GM18507 (cell line): ENCODE measurements at places on chromosomes 12 and 14.

GRCh38 chr14:85852906-85853305 lies 323.0 kb downstream of the FLRT2 start:
- no peak for DNase-seq

DNA sequence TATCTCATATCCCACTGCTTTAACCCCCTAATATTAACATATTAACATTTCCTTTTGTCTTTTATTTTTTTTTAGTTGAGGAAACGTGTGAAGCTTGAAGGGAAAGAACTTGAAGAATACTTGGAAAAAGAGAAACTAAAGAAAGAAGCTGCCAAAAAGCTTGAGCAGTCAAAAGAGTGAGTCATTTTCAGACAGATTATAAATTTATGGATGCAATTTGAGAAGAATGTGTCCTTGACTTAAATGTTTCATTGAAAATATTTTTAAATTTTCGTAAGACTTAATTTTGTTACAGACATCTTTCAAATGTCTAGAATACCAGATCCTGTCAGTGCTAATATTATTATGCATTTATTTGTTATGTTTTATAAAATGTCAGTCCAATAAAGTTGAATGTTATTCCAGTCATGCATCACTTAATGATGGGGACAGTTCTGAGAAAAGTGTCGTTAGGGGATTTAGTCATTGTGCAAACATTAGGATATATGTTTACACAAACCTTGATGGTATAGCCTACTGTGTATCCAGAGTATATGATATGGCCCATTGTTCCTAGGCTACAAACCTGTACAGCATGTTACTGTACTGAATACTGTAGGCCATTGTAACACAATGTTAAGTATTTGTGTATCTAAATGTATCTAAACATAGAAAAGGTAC lies 32.6 kb downstream of the CPSF2 start:
- no peak for DNase-seq

DNA sequence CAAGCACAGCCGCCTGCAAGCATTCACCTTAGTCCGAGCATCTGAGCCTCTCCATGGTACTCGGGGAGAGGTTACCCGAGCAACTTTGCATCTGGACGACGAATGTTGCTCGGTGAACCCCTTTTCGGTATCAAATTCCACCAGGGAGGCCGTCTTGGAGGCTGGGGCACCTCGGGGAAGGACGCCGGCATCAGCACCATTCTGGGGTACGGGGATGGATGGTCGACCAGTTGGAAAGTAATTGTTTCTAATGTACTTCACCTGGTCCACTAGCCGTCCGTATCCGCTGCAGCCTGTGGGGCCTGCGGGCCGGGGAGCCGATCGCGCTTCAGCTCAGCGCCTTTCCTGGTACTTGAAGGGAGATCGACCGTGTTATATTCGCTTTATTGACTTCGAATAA lies 161.7 kb upstream of the RTL1 start:
- no peak for DNase-seq

DNA sequence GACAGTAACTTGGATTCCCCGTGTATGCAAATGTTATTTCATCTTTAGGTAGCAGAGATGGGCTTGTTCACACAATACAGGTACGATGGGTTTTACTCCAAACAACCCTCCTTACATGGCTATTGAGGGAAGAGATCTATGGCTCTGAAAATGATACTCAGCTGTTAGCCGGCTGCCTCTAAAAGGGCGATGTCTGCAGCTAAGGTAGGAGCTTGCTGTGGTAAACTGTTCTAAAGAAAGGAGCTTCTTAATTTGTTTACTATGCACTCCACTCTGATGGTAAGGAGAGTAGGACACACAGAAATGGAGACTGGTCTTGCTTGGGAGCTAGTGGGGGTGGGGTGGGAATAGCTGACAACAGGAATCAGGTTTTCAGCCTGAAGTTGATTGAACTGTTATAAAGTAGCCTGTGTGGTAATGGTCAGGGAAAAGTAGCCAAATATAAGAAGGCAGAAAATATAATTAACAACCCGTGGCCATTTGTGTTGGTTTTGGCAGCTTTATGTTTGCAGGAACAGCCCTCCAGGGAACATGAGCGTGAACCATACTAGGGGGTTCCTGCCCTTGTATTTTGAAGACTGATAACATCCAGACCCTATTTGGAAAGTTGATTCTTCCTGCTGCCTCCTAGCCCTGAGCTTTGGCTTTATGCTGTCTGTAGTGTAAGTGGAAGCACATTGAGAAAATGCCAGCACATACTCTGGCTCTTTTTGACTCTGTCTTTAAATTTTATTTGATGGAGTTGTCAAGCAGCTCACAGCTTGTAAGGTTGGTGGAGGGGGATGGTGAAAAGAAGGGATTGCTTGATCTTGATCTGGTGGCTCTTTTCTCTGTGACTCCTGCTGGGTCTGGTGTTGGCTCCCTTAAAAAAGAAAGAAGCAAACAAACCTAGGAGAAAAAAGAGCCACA lies 929.8 kb downstream of the DIO2 start:
- no peak for DNase-seq

- no peak for DNase-seq
Measured at GRCh38 chr12:77118696-77119095, 53.3 kb upstream of the E2F7 start.

DNA sequence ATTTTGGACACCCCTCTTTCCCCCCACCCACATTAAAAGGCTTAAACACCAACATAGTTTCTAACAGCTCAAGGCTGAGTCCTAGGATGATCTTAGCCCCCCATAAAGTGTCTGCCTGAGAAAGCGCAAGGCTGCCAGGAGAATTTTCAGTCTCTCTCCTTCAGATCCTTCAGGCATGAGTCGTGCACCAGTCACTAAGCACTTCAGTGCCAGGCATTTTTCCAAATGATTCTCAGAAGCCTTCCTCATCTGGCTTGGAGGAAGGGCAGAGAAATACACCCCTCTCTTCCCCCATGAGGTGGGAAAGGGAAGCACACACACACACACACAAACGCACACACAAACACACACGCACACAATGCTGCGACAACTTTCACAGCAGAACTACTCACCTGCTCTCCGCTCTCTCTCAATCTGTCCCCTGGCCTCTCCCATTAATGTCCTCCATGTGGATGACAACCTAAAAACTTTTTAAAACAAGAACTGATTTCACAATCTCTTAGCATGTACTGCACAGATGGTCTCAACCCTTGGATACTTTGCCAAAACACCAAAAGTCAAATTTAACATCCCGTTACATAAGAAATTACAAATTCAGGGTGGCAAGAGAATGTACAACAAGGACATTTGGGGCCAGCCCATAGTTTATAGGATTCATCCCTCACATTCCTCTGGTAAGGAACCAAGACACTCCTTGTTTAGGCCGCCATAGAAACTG lies 49.8 kb downstream of the CKAP4 start:
- DNase-seq = no peak

DNA sequence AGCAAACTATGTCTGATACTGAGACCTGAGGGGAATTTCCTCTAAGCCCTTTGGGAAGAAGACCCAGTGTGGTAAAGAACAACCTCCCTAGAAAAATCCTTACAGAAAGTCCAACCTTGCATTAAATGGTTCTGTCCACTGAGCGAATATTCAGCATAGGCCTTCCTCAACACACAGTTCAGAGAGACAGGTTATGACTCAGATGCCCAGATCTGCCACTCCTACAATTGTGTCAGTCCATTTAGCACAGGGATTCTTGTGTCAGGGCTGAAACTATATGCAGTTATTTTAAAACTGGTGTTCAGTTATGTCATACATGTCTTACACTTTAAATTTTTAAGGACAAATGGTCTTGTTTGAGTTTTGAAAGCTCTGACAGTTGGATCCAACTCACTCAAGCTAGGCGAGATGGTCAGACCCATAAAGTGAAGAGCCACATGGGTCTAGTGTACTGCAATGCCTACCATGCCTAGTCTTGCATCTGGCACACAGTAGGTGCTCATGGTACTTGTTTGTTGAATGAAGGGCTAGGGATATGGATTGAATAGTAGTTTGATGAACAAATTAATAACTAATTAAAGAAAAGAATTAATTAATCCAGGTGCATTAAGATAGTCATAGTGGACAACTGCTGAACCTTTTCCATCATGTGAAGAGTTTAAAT lies 207.5 kb upstream of the PWP1 start:
- no peak for DNase-seq

DNA sequence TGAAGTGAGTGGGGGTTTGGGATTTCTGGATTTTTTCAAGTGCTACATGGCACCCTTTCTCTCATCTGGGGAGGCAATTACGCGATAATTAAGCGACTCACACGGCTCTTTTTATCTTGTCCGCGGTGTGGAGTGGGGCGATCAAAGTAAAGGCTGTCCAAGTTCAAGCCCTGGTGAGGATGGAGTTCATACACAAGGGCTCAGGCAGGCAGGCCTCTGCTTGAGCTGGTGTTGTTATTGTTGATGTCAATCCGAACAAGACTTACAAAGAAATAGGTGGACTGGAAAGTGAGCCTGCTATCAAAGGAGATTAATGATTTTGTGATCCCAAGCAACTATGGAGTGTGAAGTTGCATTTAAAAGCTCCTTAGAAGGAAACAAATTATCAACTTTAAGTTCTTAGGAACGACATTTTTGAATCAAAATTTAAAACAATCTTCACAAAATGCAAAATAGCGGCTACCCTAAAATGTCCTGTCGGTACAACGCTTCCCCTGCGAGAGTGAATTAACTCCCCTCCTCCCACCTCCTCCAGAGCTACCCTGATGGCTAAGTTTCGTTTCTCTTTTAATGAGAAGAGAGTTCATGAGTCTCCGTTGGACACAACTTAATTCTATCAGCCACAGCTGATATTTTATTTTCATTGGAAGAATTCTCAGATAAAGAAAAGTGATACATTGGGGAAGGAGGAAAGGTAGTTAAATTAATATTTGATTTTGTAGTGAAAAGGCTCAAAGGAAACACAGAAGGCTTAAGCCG lies 5.9 kb downstream of the FOXA1 start:
- DNase-seq = no peak

DNA sequence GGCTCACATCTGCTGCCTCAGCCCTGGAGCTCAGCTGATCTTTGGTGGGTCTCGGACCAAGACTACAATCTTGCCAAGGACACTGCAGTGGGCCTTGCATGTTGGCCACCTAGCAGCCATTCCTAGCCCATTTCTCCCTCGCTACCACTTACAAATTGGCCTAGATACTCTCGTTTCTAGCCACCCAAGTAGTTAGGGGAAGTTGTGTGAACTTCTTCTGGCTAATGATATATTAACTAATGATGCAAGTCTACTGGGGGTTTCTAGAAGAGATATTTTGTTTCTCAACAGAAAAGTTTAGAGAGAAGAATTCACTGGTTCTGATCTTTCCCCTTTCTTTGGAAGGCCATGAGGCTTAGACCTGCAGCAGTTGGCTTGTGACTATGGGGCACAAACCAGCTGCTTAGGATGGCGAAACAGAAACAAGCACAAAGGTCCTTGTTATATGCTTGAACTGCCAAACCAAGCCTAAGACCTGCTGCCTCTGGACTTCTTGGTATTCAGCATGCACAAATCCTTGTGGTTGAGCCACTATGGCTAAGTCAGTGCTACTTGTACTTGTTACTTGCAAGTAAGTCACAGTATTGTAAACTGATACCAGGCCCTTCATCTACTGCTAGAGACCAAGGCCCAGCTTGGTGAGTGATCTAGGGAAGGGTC lies 30.5 kb upstream of the GPATCH2L start:
- no peak for DNase-seq

DNA sequence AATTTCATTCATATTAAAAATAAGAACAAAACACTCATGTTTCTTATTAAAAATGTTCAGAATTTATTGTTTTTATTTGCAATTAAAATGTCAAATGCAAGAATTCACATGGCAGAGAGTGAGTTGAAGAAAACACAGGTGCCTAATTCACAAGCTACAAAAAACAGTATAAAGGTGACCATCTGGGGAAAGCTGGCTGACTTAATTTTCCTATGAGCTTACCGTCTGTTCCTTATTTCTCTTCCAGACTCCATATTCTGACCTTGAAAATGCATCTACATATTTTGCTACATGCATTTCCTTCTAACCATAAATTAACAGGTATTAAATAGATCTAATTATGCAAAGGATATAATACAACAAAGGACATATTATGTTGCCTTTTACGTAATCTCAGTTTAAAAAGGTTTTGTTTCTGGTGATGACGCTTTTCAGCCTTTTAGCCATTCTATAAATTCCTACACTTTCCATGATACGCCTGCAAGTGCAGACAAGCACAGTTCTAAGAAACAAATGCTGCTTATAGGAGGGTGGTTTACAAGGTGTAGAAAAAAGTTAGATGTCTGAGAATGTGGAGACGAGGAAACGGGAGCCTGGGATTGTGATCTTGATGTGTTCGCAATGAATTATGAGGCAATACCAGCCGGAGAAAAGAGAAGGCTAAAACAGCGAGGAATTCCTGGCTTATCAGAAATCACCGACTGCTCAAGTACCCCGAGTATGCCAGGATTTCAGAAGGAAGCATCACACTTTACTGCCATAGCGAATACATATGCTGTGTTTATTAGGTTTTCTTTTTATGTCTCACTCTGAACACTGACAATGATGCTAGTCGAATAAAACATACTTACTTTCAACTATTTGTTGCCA lies 24.6 kb downstream of the LIN7A start:
- DNase-seq = no peak

DNA sequence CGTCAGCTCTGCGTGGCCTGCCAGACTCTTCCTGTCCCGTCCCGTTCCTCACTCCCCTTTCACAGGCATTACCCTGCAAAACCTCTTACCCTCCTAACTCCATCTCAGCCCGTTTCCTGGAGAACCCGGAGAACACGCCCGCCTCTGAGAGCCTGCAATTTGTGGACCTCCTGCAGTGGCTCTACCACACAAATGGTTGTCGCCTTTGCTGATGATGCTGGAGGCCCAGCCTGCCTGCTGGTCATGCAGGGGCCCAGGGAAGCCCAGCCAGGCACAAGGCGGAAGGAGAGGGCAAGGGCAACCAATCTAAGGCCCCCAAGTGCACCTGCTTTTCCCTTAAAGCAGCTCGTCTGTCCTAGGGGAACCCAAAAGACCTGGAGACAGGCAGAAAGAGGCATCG lies 22.5 kb downstream of the RFLNA start:
- DNase-seq = no peak

DNA sequence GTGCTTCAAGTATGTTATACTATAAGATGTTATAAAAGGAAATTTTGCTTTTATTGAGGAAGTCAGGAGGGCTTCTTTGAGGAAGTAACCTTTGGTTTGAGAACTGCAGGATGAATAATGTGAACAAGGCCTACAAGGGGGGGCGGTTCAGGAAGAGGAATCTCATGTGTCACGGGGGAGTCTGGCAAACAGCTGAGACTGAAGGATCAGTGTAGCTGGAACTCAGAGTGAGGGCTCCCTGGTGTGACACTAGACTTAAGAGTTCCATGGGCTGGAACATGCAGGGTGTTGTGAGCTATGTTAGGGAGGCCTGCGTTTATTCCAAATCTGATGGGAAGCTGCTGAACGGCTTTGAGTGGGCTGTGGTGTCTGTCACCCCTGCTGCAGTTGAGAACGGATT lies 62.3 kb downstream of the UNC79 start:
- DNase-seq = no peak

GRCh38 chr14:23483236-23483854 lies 13.8 kb downstream of the NGDN start:
- DNase-seq = no peak

DNA sequence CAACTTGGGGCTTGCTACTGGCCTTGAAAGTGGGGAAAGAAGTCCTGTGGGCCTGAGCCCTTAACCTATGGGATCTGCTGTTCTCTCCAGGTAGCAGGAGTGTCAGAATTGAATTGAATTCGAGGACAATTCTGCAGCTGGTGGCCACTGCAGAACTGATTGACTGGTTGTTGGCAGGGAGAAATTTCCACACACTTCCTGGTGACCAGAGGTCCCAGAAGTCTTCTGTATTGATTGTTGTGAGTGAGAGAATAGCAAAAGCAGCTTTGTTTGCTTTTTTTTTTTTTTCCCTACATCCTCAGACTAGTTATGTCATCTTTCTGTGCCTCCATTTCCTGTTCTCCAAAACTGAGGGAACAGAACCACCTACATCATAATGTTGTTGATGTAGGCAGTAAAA lies 64.1 kb downstream of the PRICKLE1 start:
- DNase-seq = no peak
